Inflammatory macrophage treated with lipopolysaccharide for 1 hour (primary cell): ENCODE measurements at places on chromosomes 13 and 19.
A peak's percentile ranks its signal among the peaks of the same experiment; 100 is the strongest.

DNA sequence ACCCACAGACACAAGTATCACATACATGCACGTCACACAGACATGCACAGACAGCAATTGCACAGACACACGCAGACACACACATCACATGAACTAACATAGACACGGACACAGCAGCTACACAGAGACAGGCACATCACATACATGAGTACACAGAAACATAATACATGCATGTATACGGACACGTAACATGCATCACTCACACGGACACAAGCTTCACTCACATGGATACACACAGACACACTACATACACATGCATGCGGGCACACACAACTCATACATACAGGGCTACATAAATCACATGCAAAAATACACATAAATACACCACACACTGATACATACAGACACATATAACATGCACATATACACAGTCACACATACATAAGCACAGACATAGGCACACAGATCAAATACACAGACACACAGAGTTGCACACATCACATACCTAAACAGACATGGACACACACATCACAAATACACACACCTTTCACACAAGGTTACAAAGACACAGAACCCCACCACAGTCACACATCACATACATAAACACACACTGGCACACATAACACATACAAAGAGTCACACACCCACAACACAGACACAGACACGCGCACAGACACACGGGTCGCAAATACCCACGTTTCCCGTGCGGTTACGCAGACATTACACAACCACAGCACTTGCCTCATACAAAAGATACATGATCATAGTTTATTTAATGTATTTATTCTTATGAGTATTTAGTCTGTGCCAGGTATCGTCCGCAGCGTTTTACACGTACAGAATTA, 1.1 kb upstream of the LMTK3 start:
- DNase-seq, result no peak

DNA sequence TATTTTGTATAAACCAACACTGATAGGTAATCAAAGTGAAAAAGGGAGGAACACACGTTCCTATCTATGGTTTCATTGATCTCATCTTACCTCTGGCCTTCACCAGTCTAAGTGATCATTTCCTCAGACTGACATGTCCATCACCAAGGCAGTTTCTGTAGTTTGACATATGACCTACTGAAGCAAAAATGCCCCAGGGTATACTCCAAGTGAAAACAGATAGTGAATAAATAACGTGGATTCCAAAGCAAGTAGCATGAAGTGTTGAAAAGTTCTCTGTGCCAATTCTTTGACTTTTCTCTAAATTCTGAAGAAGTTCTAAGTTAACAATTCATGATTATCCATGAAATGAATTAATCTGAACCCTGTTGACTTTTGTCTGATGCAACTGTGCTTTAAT, 334.2 kb upstream of the SGCG start:
- DNase-seq, result no peak

DNA sequence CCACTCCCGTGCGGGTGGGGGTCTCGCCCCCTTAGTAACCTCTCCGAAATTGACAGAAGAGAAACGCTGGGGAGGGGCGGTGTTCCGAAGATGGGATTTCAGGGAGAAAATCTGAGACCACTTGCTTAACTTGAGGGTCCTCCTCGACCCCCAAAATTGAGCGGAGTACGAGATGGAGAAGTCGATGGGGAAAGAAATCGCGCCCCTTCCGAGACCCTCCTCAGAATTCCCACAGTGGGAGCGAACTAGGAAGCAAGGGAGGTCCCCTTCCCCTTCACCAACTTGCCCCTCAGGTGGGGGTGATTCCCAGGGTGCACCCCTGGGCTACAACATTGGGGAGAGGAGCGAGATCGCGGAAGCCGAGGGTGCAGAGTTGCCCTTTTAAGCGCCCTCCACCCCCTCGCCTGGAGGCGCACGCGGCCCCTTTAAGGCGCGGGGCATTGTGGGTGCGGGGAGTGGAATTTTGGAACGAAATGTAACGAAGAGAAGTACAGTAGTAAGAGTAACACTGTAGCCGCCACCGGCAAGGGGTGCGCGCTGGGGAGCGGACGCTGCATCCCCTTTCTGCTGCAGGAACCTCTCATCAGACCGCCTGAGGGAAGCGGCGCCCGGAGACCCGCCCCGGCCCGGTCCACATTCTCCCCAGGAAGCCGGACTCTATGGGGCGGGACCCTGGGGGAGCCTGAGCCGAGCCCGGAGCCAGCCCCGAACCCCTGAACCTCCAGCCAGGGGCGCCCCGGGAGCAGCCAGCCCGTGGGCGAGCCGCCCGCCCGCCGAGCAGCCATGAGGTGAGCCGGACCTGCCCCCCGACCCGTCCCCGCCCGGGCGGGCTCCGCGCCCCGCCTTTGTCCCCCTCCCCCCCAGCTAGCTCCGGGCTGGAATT, at the start of gene VASP:
TSS of gene VASP (plus strand) at position 491 of the 883 bp plus-strand sequence. CDS start at position 784, 293 bp downstream.
- peak; percentile 93 for DNase-seq

- DNase-seq, result no peak
Observed at GRCh38 chr19:44845286-44845611, 848 bp upstream of the NECTIN2 start.

GRCh38 chr19:531753-532560, at the start of gene CDC34:
Gene CDC34, plus strand, starts transcription at chr19:531760. Its CDS starts 172 bp downstream, at chr19:531932.
- DNase-seq, result no peak

DNA sequence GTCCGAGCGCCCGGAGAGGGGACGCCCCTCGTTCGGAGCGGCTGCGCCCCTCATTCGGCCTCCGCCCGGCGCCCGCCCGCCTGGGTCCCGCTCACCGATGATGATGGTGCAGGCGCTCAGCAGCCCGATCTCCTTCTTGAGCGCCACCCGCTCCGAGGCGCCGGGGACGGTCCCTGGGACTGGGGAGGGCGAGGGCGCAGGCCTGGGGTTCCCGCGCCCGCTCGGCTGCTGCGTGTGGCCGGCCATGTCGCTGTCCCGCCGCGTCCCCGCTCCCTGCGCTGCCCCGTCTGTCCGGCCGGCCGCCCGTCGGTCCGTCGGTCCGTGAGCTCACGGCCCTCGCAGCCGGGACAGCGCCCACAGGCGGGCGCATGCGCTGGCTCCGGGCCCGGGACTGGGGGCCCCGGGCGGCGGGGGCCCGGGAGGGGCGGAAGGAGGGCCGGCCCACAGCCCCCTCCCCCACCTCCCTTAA, at the start of gene SLC7A10:
TSS of gene SLC7A10 (minus strand) at position 393 of the 469 bp plus-strand sequence. CDS start at position 246, 147 bp downstream.
- no peak for DNase-seq

GRCh38 chr13:92461402-92461801, 765.2 kb upstream of the GPC6 start:
- DNase-seq, result no peak

DNA sequence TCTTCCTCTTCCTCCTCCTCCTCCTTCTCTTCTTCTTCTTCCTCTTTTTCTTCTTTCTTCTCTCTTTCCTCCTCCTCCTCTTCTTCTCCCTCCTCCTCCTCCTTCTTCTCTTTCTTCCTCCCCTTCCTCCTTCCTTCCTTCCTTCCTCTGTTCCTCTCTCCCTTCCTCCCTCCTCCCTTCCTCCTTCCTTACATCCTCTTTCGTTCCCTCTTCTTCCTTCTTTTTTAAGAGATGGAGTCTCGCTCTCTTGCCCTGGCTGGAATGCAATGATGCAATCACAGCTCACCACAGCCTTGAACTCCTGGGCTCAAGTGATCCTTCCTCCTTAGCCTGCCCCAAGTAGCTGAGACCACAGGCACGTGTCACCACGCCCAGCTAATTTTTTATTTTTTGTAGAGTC, 13.2 kb downstream of the EHD2 start:
- DNase-seq, result no peak

DNA sequence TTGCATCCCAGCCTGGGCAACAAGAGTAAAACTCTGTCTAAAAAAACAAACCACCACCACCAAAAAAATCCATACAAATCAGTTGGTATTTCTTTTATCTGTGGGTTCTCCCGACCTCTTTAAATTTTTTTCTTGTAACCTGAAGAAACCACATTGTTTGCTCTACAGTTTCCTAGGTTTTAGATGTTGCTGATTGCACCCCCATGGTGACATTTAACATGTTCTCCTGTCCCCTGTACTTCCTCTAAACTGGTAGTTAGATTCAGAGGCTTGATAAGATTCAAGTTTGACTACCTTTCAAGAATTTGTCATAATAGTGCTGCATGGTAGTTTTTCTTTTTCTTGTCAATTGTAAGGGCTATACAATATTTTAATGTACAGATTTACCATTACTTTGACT, 24.0 kb downstream of the ALG5 start:
- no peak for DNase-seq

DNA sequence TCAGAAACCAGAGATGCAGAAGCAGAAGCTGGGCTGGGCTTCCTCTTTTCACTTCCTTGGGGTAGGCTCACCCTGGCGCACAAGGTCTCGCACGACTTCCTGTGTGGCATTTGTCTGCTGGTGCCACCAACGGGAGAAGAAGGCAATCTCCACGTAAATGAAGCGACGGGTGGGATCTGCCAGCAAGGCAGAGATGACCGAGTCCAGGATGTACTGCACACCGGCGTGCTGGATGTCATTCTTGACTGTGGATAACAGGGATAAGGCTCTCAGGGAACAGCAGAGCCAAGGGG, 1.3 kb downstream of the MAN2B1 start:
- peak; percentile 91 for DNase-seq

DNA sequence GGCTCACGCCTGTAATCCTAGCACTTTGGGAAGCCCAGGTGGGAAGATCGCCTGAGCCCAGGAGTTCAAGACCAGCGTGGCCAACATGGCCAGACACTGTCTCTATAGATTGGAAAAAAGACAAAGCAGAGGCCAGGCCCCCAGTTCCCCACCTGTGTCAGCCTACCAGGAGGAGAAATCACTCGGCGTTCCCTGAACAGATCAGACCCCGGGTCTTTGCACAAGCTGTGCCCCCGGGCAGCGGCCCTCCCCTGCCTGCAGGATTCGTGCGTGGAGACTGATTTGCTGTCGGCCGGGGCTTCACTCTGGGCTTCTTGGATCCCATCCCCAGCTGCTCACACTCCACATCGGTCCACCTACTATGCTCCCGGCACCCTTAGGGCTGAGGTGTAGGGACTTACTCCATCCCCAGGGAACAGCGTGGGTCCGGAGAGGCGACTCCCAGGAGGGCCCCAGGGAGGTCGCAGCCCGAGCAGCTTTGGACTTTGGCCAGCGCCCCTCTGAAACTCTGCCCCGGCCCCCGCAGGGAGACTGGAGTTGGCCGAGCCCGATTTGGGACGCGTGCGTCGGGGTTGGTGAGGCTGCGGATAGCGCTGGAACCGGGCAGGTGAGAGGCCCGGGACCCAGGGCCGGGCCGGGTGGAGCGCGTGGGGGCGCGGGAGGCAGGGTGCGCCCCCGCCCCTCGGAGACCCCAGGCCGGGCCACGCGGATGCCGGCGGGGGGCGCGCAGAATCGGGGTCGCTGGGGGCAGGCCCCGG, 515 bp upstream of the EFNA2 start:
- no peak for DNase-seq

DNA sequence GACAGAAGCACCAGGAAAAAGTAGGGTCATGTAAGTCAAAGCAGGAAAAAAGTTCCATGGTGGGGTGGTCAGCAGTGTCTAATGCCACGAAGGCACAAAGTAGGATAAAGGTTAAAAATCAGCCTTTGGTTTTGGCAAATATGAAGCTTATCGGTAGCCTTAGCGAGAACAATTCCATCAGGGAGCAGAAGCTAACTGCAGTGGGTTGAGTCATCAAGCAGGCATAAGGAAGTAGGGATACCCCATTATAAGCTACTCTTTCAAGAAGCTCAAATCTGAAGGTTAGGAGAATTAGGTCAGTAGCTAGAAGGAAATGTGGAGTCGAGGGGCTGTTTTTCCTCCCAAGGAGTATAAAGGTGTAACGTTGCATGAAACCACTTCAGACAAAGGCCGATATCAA, 57.5 kb upstream of the USPL1 start:
- no peak for DNase-seq

DNA sequence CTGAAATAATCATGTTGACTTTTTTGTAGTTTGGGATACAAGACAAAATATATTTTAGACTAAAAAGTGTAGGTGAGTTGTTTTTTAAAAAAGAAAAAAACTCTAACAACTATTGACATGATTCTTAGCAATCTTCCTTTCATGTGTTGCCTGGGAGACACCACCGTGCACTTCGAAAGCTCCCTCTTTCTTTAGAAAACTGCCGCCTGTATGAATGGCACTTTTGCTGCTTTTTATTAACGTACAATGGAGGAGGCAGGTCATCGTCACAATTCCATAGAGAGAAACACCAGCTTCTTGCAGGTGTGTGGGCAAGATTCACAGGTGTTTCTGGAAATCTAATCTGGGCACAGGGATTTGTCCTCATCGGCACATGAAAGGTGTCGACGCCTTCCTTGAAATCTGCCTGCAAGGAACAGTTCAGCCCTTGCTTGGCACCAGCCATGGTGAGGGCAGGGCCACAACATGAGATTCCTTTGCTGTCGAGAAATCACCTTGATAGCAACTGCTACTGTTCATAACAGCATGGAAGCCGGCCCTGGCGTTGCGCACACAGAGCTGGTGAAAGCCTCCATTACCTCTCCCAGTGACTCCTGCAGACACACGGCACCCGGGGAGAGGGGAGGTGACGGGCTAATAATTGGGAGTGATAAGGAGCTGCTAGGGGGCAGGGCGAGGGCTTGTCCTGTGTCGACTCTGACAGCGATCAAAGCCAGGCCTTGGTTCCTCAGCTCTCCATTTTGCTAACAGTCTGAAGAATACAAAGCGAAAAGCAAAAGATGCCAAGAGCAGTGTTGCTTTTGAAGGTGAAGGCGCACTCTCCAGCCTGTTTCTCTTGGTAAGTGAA, 66.5 kb downstream of the EFNB2 start:
- DNase-seq, result no peak

DNA sequence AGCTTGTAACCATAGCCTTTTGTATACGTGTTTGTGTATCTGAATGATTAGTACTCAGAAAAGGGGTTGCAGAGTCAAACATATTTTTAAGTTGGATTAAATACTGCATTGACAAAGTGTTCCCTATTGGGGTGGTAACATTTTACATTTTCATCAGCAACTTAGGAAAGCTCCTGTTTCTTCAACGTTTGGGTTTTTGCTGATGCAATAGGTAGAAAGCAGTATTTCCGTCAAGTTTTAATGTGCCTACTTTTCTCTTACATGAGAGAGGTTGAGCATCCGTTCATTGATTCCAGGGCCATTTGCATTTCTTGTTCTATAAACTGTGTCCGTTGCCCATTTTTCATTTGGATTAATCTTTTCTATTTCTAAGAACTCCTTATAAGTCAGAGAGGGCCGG, 56.2 kb downstream of the SKA3 start:
- DNase-seq, result no peak

DNA sequence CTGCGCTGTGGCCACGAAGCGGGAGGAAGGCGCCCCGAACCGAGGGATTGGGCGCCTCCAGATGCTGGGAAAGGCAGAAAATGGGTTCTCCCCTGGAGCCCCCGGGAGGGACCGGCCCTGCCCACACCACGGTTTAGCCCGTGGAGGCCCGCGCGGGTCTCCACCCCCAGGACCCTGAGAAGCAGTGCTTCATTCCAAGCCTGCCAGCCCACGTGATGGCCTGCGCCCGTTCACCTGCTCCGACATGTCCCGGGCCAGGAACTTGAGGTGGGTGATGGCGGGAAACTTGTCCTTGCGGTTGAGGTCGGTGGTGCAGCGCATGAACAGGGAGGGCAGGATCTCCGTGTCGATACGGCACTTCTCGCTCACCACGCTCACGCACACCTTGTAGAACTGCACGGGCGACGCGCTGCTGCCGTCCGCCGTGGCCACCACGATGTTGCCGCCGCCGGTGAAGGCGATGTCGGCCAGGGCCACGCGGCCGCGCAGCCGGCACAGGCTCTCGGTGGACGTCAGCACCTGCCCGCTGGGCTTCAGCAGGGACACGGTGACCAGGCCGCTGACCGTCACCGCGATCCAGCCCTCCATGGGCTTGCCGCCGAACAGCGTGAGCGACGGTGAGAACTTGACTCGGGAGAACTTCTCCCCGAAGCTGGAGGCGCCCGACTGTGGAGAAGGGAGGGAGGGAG, 7.3 kb downstream of the MED16 start:
- no peak for DNase-seq
